Right forelimb (tissue), 1 donor: ENCODE measurements at places on chromosomes 6 and 20.

GRCh38 chr20:62766071-62766450 lies 30.2 kb upstream of the MRGBP start:
- no peak for DNase-seq

DNA sequence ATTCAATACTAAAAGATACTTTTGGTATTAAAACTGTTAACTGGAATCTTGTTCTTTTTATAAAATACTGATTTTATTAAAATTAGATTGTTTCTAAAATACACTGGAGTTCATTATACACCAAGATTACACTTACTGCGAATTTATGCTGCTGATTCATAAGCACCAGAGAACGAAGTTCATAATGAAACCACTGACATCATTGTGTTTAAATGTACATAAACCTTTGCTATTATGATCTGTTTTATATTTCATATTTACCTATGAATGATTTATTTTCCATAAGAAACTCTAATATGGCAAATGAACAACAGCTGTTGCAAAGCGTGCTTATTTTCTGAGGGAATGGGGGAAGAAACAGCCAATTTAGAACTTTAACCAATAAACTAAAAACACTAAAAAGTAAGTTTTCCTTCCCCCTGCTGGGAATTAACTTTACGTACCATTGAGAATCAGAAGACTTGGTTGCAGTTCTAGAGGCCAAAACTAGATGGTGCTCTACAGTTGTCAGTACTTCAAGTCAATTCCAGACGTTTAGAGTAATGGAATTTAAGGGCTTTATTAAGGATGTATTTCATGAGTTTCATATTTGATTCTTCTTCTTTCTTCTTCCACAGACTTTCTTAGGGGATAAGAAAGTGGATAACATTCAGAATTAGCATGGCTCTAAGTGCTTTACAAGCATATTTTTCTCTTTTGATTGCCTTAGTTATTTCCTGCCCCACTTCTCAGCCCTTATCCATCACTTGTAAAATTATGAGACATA lies 30.8 kb upstream of the COL19A1 start:
- no peak for DNase-seq

- no peak for DNase-seq
These were observed 792 bp upstream of the MICA start for GRCh38 chr6:31402324-31403282.

DNA sequence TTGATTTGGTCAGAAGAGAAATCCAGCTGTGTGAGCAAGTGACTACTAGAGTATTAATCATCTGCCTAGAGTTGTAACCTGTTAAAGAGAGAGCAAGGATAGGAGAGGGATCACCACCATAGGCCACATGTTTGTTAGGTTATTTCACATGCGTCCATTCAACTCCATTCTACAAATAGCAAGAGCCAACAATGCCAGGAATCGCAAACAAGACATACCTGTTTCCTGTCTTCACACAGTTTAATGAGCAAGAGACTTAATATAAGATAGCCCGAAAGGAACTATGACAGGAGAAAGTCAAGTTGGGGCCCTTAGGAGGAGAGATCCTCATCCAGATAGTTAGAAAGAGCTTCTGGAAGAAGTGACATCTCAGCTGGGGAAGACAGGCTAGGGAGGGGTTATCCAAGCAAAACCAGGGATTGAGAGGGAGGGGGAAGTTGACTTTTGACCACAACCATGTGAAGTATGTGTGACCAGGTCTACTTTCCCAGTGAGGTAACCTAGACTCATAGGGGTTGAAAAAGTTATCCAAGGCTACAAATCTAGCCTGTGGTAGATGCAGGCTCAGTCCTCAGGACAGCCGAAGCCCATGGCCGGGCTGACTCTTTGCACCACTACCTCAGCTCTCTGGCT lies 147.4 kb downstream of the ALDH8A1 start:
- DNase-seq, result no peak

DNA sequence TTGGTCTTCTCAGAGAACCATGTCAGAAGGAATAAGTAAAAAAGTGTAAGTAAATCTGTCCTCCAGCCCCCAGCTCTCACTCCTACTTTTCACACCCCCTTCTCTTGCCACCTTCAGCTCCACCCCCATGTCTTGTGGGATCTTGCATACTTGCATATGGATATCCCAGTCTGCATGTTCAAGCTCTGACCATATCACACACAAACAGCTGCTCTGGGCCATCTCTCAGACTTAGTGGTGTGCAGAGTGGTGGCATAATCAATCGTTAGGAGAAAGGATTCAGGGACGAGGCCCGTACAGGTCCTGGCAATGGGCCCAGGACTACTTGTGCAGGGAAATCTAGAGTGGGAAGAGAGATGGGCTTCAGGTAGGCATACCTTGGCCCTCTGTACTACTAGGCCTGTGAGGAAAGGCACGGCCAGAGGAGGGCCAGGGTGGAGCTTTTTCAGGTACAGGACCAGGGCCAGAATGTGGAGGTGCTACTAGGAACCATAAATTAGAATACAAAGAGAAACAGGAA lies 112.0 kb upstream of the SGK1 start:
- DNase-seq, result no peak
